NCI-H2171 treated with DMSO at 0.1 percent for 48 hours (cell line): ENCODE measurements at places on chromosomes 3 and 15.

DNA sequence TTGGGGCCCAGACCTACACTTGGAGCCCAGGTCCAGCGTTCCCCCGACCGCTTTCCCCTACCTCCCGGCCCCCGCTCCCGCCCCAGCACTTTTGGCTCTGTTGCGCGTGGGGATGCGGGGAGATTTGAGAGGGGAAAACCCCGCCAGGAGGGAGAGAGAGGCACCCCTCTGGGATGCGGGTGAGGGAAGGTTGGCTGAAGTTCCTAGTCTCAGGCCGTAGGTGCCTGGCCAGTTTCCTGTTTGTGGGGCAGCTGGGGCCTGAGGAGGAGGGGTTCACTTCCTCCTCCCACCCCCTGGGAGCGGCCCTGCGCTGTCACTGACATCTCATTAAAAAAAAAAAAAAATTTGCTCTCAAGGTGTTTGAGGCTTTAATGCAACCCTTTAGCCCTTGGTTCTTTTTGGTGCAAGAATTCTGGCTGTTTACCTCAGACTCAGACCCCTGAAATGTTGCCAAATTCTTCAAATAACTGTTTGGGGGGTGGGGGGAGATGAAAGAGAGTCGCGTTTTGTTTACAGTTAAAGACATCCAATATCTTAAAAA, 2.6 kb downstream of the FAM43A start:
- DNase-seq: no peak

- no peak for DNase-seq
These were observed 115.4 kb upstream of the TPM1 start for GRCh38 chr15:62927196-62927595.

DNA sequence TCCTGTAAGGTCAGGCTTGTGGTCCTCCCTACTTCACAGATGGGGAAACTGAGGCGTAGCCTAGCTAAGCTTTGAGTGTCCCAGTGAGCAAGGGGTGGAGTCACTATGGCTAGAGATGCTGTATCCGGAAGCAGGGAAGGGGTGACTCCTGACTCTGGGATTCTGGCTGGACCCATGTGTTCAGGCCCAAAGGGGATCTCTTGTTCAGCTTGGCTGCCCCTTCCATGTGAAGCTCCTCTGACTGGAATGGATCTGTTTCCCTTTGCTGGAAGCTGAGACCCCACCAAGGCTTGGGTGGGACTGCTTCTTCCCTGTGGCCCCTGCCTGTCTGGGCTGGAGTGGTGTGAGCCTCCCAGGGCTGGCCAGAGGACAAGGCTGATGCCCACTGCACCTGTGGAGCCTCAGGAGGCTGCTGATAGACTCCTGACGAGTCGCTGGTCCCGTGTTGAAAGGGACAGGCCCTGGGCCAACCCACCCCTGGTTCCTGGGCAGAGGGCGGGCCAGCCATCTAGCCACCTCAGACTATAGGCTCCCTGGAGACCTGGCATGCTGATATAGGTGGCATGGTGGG, 1.0 kb downstream of the MAPKAPK3 start:
- DNase-seq: no peak

GRCh38 chr3:31448035-31448881, 84.5 kb upstream of the STT3B start:
- DNase-seq: no peak

DNA sequence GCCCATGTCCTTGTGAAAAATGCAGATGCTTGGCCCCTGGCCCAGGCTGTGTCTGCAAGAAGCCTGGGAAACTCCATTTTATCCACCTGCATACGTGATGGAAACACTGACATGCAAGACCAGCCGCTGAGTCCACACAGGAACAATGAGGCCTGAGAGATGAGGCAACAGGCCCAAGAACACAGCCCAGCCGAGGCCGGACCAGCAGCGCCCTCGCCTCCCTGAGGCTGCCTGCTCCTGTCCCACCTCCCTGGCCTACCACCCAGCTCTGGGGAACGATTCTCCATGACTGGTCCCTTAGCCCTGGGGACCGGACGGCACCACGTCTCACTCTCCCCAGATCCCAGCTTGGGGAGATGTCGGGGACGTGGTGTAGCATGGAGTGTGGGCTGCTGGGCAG, 47.5 kb downstream of the HMCES start:
- DNase-seq: no peak

DNA sequence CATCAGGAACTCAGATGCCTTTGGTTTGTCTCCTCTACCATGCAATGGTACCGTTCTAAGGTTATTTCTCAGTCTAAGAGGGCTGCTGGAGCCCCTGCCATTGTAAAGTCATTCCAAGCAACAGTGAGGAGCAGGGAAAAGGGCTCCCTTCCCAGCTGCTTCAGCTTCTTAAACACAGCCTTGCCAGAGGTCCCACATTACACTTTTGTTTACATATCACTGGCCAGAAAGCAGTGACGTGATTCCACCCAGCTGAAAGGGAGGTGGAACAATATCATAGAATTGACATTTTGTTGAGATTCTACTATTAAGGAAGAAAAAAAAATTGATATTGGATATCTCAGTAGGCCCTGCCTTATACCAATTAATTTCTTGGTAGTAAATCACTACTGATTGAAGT, 194.6 kb downstream of the SUCLG2 start:
- no peak for DNase-seq

- DNase-seq: no peak
These were observed 46.0 kb downstream of the KLF13 start for GRCh38 chr15:31372635-31373091.

- DNase-seq: peak; percentile 37
These were observed 28.6 kb downstream of the SOX14 start for GRCh38 chr3:137792626-137793271.
